ENCODE measurements at places on chromosomes 4 and X.

GRCh38 chr4:154677300-154677699 lies 64.8 kb upstream of the FGG start:
- no peak for DNase-seq

- DNase-seq: no peak
Measured at GRCh38 chr4:93103042-93103441, 725.5 kb upstream of the ATOH1 start.

DNA sequence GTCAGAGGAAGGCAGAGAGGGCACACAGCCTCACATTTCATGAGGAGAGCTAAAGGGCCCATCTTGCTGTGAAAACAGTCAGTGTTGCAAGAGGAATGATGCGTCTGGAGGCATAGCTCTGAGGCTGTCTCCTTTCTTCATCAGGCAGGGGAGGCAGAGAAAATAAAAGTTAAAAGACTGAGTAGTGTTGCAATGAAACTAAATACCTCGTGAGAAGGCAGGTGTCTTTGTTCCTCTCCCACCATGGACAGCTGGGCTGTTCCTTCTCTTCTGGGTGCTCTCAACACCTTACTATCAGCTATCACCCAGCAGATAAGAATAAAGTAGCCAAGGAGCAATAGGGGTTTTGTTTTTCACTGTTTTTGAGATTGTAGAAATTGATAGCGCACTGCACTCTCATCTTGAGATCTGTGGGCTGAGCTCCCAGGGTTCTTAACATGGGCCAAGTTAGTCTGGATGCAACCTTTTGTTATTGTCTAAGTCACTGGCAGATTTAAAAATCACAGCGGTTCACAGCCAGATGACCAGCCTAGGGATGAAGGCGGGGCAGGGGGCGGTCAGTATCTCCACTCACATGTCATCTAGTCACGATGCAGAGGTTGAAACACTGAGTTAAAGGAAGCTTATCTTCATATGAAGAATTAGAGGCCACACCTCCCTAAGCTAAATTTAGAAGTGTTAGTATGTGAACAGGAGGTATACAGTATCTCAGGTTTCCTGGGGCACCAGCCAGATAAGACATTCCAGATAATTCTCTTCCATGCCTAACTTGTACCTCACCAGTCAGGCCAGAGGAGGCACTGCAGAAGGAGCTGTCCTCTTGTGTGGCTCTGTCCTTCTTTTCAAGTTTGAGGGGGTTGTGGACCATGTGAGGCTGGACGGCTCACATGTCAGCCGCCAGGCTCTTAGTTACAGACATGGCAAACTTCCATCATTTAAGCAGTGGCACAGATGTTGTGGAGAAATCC lies 36.9 kb downstream of the PARM1 start:
- no peak for DNase-seq

- DNase-seq: peak; percentile 44
Measured at GRCh38 chr4:113760795-113761619, 531 bp downstream of the CAMK2D start.

GRCh38 chr4:88793475-88793874 lies 95.8 kb upstream of the NAP1L5 start:
- no peak for DNase-seq

GRCh38 chr4:186501554-186501953 lies 53.8 kb downstream of the MTNR1A start:
- DNase-seq: no peak

- no peak for DNase-seq
Measured at GRCh38 chr4:26379837-26380236, 59.0 kb downstream of the RBPJ start.

- no peak for DNase-seq
Measured at GRCh38 chrX:115639334-115639880, 78.4 kb downstream of the PLS3 start.

- DNase-seq: no peak
Measured at GRCh38 chr4:183984566-183984965, 79.5 kb downstream of the STOX2 start.

GRCh38 chr4:25729564-25729963 lies 73.9 kb downstream of the SLC34A2 start:
- no peak for DNase-seq

GRCh38 chrX:53729751-53730150 lies 43.2 kb upstream of the HUWE1 start:
- DNase-seq: no peak

- DNase-seq: no peak
Measured at GRCh38 chr4:20043991-20044390, 207.7 kb upstream of the SLIT2 start.

DNA sequence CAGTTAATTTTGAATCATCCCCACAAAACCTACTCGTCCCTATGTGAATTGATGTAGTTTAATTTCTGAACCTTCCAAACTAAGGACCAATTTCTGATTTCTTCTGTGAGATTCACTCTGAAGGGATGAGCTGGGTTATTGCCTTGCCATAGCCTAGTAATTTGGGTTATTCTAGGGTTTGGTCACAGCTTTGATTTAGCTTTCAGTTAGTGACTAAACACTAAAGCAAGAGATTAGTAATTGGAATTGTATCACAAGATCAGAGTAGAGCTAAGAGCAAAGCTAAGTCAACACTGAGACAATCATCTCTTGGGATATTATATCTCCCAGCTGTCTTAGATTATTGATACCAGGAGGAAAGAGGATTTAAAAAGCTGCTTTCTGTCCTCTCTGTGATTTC lies 588.0 kb downstream of the CCSER1 start:
- no peak for DNase-seq

- no peak for DNase-seq
Measured at GRCh38 chr4:100809506-100809905, 291.7 kb upstream of the EMCN start.

DNA sequence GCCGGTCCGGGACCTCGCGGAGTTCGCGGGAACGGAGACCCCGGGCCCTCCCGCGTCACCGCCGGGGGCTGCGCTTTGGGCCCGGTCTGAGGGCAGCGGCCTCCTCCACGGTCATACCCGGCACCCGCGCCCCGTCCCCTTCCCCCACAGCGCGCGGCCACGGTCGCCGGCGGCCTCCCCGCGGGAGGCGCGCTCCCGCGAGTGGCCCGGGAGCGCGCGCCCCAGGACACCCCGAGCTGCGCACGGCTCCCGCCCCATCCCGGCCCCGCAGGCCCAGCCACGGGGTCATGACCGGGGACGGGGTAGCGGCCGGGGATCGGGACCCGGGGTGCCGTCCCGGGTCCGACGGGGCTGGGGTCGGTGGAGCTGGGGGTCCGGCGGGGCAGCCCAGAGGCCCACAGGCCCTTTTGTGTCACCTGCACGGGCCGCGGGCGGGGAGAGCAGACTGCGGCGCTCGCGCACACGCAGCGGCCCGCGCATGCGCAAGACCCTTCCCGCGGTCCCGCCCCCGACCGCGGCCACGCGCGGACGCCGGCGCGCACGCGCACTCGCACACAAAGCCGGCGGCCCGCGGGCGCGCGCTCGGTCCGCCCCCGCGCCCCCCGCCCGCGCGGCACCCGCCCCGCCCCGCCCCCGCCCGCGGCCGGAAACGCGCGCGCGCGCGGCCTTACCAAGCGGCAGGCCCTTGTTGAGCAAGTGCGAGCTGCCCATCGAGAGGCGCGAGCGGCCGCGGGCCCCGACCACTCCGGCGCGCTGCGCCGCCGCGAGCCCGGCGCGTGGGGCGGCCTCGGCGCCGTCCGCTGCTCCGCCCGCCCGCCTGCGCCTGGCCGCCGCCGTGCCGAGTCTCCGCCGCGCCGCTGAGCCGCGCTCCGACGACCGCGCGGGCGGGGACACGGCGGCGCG lies at the start of gene CTBP1:
Gene CTBP1 (minus strand): TSS at position 886 of the 903 bp plus-strand sequence. CDS start 7,799 bp downstream, outside the sequence.
- peak; percentile 73 for DNase-seq

GRCh38 chr4:80814266-80814665 lies 216.2 kb upstream of the BMP3 start:
- DNase-seq: no peak

DNA sequence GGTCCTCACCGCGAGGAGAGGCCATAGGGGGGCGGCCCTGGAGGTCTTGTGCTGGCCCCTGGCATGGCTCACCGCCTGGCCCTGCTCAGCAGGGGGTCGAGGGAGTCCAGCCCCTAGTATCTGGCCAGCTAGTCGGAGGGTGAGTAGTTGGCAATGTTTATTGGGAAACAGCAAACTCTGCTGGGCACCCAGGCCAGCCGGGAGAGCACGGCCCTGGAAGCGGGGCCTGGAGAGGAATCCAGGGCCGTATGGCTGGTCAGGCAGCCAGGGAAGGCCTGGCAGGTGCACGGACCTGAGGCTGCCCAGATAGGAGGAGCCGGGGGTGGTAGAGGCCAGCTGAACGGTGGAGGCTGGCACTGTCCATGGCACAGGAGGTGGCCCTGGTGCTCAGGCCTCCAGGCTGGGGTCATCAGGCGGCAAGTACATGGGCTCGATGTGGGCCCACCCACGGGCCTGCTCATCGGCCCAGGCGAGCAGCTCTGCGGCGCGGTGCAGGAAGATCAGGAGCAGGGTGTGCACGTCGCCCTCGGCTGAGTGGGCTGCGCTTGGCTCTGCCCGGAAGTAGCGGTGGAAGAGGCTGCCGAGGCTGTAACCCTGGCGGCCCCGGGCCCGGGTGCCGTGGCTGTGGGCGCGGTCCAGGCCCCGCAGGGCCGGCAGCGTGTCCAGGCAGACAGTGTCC lies 1.4 kb downstream of the TREX2 start:
- no peak for DNase-seq

DNA sequence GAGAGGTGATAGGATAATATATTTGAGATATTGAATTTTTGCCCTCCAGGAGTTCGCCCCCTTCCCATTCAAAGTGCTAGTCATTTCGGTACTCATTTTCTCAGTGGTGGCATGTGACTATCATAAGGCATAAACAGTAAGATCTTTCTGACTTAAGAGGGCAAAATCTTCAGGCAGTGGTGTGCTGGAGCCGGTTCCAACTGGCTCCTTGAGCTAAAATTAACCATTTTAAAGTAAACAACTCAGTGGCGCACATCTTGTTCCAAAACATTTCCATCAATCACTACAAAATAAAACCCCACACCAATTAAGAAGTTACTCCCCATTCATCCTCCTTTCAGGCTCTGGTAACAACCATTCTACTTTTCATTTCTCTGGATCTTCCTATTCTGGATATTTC lies 43.3 kb downstream of the LUZP4 start:
- no peak for DNase-seq

GRCh38 chr4:124526769-124527168 lies 185.8 kb downstream of the ANKRD50 start:
- no peak for DNase-seq

DNA sequence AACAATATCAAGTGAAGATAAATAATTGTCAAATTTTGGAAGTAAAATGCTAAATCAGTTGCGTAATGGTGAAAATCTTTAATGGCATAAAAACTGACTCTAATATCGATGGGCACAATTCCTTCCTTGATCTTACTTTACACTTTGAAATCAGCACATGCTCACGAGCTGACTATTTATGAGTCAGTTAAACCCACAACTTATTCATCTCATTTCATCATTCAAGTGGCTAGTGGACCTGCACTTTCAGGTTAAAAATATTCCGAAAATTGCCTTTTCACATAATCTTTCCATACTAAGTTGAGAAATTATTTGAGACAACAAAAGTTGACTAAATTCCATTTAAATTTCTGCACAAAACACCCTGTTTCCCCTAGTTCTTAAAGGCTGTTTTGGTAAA lies 582.1 kb upstream of the TENM3 start:
- no peak for DNase-seq

DNA sequence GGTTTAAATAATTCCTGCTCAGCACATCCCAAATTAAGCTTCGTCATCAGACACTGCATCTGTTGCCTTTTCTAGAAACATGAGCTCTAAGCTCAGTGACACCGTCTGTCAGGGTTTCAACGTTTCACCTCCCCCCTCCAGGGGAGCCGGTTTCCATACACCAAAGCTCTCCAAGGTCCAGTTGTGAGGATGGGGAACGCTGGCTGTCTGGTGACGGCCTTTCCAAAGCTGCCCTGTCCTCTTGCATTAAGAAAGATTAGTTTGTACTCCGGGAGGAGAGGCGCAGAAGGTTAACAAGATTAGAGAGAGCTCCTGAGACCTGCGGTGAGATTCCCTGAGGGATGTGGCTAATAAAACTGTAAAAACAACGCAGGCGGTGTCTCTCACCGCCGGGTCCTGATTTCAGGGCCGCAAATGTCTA lies 43.2 kb downstream of the ASMT start:
- DNase-seq: peak; percentile 7

GRCh38 chr4:163540977-163541376 lies 46.5 kb downstream of the TMA16 start:
- no peak for DNase-seq

All from activated T-cell treated with anti-CD3 and anti-CD28 coated beads for 24 hours (primary cell).